ENCODE measurements at places on chromosomes 11 and 22.

DNA sequence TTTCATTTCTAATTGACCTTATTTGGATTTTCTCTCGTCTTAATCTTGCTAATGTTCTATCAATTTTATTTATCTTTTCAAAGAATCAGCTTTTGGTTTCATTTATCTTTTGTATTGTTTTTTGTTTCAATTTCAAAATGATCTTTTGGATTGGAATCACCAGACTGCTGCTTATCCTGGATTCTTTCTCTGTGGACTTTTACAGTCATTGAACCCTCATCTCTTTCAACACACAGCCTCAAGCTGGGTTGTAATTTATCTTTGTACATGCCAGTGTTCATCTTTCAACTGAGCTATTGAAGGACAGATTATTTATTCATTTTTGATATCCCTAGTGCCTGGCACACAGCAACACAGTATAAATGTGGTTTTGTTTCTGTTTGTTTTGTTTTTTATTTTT lies 195.9 kb downstream of the ARHGAP42 start:
- DNase-seq: no peak

DNA sequence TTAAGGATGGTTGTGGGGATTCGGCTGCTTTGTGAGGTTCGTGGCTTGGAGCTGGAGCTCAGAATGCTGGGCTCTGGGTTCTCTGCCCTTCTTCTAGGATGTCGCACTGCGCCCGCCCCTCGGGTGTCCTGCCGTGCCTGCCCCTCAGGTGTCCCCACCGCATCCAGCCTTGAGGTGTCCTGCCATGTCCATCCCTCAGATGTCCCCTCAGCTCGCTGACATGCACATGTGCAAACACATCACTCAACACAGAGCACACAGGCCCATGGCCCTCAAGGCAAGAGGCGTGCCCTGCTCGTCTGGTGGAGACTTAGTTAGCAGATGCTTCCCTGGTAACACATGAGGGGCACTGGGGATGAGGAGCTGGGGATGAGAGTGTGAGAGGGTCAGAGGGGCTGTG lies 359.3 kb downstream of the TBC1D22A start:
- no peak for DNase-seq

GRCh38 chr11:61737131-61737530 lies 15.3 kb upstream of the MYRF start:
- no peak for DNase-seq

DNA sequence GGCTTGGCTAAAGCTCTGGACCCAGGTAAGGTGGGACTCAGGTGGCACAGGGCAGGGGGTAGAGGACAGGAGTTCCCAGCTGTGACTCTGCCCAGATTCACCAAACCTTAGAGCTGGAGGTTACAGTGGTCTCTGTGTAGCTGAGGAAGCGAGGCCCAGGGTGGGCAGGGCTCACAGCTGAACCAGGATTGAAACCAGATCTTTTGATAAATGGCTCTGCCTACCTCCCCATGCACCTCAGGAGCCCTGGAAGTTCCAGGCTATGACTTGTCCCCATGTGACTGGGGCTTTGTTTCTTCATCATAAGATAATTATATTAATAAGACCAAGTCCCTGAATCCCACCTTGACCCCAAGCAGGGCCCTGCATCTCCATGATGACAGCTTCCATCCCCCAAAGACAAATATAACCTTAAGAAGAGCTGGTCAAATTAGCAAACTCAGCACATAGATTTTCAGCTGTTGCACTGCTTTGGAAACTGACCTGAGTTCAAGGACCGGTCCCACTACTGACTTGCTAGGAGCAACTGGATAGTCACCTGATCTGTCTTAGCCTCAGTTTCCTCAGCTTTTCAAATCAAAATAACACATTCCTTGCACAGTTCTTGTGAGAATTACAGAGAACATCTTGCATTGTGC lies 21.3 kb upstream of the TSKU start:
- DNase-seq: no peak

- no peak for DNase-seq
These were observed 72.4 kb downstream of the PANX1 start for GRCh38 chr11:94201004-94201465.

DNA sequence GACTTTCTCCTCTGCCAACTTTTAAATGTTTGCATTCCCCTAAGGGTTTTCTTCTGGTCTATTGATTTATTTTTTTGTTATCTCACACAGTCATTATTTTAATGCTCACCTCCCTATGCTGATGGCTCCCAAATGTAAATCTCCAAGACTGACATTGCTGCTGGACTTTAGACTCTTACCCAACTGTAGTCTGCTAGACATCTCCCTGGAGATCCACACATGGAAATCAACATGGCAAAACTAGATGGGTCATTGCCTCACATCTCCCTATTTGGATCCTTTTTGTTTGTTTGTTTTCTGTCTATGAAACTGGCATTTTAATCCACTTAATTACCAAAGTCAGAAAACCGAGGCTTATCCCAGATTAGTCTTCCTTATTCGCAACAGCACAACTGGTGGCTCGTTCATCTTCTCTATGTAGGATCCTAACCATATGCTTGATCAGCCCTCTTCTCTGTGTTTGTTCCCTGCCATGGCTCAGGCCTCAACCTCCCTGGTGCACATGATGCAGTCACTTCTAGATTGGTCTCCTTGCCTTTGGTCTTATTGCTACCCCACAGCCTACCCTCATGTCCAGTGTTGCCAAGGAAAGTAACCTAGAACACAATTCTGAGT lies 37.3 kb downstream of the SC5D start:
- DNase-seq: no peak

Data from right hindlimb (tissue), 1 donor.